ENCODE measurements at places on chromosomes 13 and 19. TPM values are rescaled to one million over a fixed set of nuclear protein-coding genes. Genes with fewer than 3 reads are reported as not detected.

Gene ZNF221
- 1.8 TPM for total RNA-seq

Gene ZNF433
- total RNA-seq: 0.43 TPM

Gene SHC2
- total RNA-seq: not detected

Gene ZNF492
- 1.4 TPM for total RNA-seq

Gene REX1BD
- total RNA-seq: 91.7 TPM

Gene TLE6
- 2.1 TPM for total RNA-seq

Gene KLF5
- total RNA-seq: 6.7 TPM

Gene C19orf67
- total RNA-seq: not detected

Gene GAMT
- 20.8 TPM for total RNA-seq

Gene ZNF93
- total RNA-seq: 14.4 TPM

Gene GPR42
- not detected for total RNA-seq

Gene KBTBD6
- total RNA-seq: 6.7 TPM

Gene ZNF540
- total RNA-seq: 3.7 TPM

Gene PTH2
- total RNA-seq: 1.4 TPM

Gene ZNF20
- 6.1 TPM for total RNA-seq

Gene FCAR
- total RNA-seq: not detected

Gene CEACAM20
- not detected for total RNA-seq

Gene KLK14
- not detected for total RNA-seq

Gene RGL3
- not detected for total RNA-seq

Gene IGFL3
- total RNA-seq: not detected

Gene INSL3
- 7.2 TPM for total RNA-seq

Gene S1PR2
- 5.8 TPM for total RNA-seq

Gene ANGPTL4
- total RNA-seq: 0.38 TPM

Gene SCEL
- not detected for total RNA-seq

Gene ZNF541
- total RNA-seq: 0.34 TPM

Gene MBD3L2
- total RNA-seq: not detected

Gene ACTMAP
- 18.2 TPM for total RNA-seq

Gene ZFP82
- 4.2 TPM for total RNA-seq

Gene CYP2A7
- not detected for total RNA-seq

Gene ZNF625
- total RNA-seq: 6.4 TPM

Gene SULT2B1
- total RNA-seq: not detected

Gene PCDH17
- not detected for total RNA-seq

Gene KLK7
- total RNA-seq: not detected

Gene MRPL54
- 84.8 TPM for total RNA-seq

Gene ZNF429
- total RNA-seq: 11.6 TPM

Gene DGKH
- 20.2 TPM for total RNA-seq

Gene ZNF570
- 7.8 TPM for total RNA-seq

Gene ECSIT
- total RNA-seq: 23.5 TPM

Gene EFNA2
- not detected for total RNA-seq

Gene ACP7
- not detected for total RNA-seq

Gene PSG11
- not detected for total RNA-seq

Gene INAFM1
- total RNA-seq: 9.9 TPM

Gene ZNF763
- total RNA-seq: 3.4 TPM

Gene BIVM
- total RNA-seq: 22.5 TPM

Gene ATP7B
- total RNA-seq: 0.87 TPM

Gene SLC25A41
- total RNA-seq: not detected

Gene GPR18
- 17.0 TPM for total RNA-seq

Gene OVOL3
- not detected for total RNA-seq

Gene PHLDB3
- total RNA-seq: 22.0 TPM

Gene GRK1
- not detected for total RNA-seq

Gene ZNF546
- total RNA-seq: 6.8 TPM

All from activated naive CD4-positive, alpha-beta T cell treated with anti-CD3 and anti-CD28 coated beads, Interleukin-2, amount 10 ng/mL, durations not matched to agents 5 hours and 36 hours (primary cell).